ENCODE measurements at places on chromosomes 1 and 21. TPM values are rescaled to one million over a fixed set of nuclear protein-coding genes. Genes with fewer than 3 reads are reported as not detected.

ZNF436 gene
- total RNA-seq: 12.1 TPM

OR2T29 gene
- not detected for total RNA-seq

ETV3L gene
- total RNA-seq: not detected

EPHA8 gene
- 0.12 TPM for total RNA-seq

CEP350 gene
- total RNA-seq: 65.3 TPM

DPYD gene
- 7.3 TPM for total RNA-seq

LIPI gene
- total RNA-seq: not detected
